Natural killer cell (primary cell): ENCODE measurements at places on chromosomes 11 and 22.

GRCh38 chr22:44037519-44038375 is 13.6 kb downstream of the PARVB start:
- no peaks in the 10 kb centered on the region for H3K27me3 ChIP-seq
- no peak for DNase-seq
- H3K27ac ChIP-seq: no peak overlapping the region
- H3K4me1 ChIP-seq: no peaks in the 10 kb centered on the region
- no peaks in the 10 kb centered on the region for H3K36me3 ChIP-seq
- no peak overlapping the region for H3K4me3 ChIP-seq

- peak; percentile 44 for DNase-seq
- peaks cover 7% of the 10 kb centered on the region for H3K27me3 ChIP-seq
- H3K36me3 ChIP-seq: no peaks in the 10 kb centered on the region
- peaks cover 38% of the 10 kb centered on the region for H3K4me1 ChIP-seq
Measured at GRCh38 chr11:63915961-63916836, 765 bp downstream of the RCOR2 start.

- H3K36me3 ChIP-seq: no peaks in the 10 kb centered on the region
- H3K4me3 ChIP-seq: no peak overlapping the region
- DNase-seq: no peak
Measured at GRCh38 chr22:27480487-27480886, 321.1 kb downstream of the MN1 start.

GRCh38 chr22:45335854-45336522 is 26.3 kb downstream of the FAM118A start:
- peaks cover 15% of the 10 kb centered on the region for H3K4me1 ChIP-seq
- H3K36me3 ChIP-seq: peaks cover 42% of the 10 kb centered on the region
- DNase-seq: no peak

GRCh38 chr11:103215812-103216211 is 106.6 kb downstream of the DYNC2H1 start:
- no peaks in the 10 kb centered on the region for H3K36me3 ChIP-seq
- no peaks in the 10 kb centered on the region for H3K27me3 ChIP-seq
- H3K4me1 ChIP-seq: no peaks in the 10 kb centered on the region
- DNase-seq: no peak
- H3K4me3 ChIP-seq: no peak overlapping the region
